Effector memory CD4-positive, alpha-beta T cell (primary cell): ENCODE measurements at places on chromosomes 4 and X.

GRCh38 chr4:3874028-3874415 is 107.8 kb downstream of the ADRA2C start:
- H3K4me3 ChIP-seq, result no peak overlapping the region
- H3K36me3 ChIP-seq, result no peaks in the 10 kb centered on the region
- DNase-seq, result no peak
- no peak overlapping the region for H3K27ac ChIP-seq
- H3K27me3 ChIP-seq, result peaks cover 12% of the 10 kb centered on the region

- no peak overlapping the region for H3K27ac ChIP-seq
- DNase-seq, result no peak
- H3K36me3 ChIP-seq, result no peaks in the 10 kb centered on the region
- H3K27me3 ChIP-seq, result no peaks in the 10 kb centered on the region
- H3K4me1 ChIP-seq, result no peaks in the 10 kb centered on the region
Measured at GRCh38 chr4:52015366-52015765, 4.8 kb downstream of the LRRC66 start.

- peaks cover 4% of the 10 kb centered on the region for H3K27me3 ChIP-seq
- no peaks in the 10 kb centered on the region for H3K36me3 ChIP-seq
- peak overlapping the region; percentile 56 for H3K4me3 ChIP-seq
Measured at GRCh38 chrX:40099055-40099958, 1.5 kb upstream of the BCOR start.

GRCh38 chr4:119521268-119521667 is 107.3 kb downstream of the PDE5A start:
- no peak for DNase-seq
- no peaks in the 10 kb centered on the region for H3K27me3 ChIP-seq
- peaks cover 2% of the 10 kb centered on the region for H3K36me3 ChIP-seq
- H3K27ac ChIP-seq, result no peak overlapping the region
- no peaks in the 10 kb centered on the region for H3K4me1 ChIP-seq
- no peak overlapping the region for H3K4me3 ChIP-seq

DNA sequence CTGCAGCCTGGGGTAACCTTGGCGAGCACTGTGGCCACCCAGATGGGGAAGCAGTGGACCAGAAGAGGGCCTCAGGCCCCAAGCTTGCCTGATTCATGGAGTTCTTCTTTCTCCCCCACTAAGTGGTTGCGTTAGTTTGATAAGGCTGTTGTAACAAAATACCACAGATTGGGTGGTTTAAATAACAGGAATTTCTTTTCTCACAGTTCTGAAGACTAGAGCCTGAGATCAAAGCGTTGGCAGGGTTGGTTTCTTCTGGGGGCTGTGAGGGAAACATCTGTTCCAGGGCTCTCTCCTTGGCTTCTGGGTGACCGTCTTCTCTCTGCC is 105.7 kb upstream of the GATB start:
- H3K36me3 ChIP-seq, result no peaks in the 10 kb centered on the region
- no peaks in the 10 kb centered on the region for H3K4me1 ChIP-seq
- DNase-seq, result no peak
- H3K4me3 ChIP-seq, result no peak overlapping the region
